ENCODE measurements at places on chromosomes 3 and 15. TPM values are rescaled to one million over a fixed set of nuclear protein-coding genes. Genes with fewer than 3 reads are reported as not detected.

The NMD3 gene
- total RNA-seq = 48.9 TPM

The LRRC31 gene
- not detected for total RNA-seq

The CCDC33 gene
- not detected for total RNA-seq

The CPNE4 gene
- total RNA-seq = 0.20 TPM

The SKOR1 gene
- under 0.01 TPM for total RNA-seq
